ENCODE measurements at places on chromosomes 1 and 21.

DNA sequence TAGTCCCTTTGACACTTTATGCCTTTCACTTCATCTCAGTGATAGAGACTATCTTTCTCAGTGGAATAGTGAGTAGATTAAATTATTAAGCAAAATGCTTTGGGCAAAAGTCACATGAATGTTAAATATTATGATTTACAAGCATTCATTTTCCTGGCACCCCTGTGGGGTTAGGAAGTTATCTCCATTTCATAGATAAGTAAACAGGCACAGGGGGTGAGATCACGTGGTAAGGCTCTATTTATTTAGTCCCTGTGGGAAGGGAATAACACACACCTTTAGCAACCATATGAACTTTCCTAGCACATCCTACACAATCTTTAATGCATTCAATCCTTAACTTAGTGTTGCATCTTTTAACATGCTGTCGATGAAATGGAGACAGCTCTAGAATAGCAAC, 12.3 kb downstream of the PSMB2 start:
- no peak for DNase-seq

DNA sequence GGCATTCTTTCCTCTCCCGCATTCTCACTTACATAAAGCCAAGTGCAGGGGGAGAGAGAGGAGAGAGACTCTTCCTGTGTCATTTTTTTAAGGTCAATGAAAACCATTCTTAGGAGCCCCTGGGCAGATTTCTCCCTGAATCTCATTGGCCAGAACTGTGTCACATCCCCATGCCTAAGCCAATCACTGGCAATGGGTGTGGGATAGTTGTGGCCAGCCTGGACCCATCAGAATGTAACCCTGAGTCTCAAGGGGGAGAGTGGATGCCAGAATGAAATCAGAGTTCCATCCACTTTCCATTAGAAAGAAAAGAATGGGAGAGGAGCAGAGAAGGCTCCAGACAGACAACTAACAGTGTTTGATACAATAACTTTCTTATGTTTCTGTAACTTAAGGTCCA, 31.2 kb upstream of the COQ8A start:
- DNase-seq, result no peak

- DNase-seq, result peak; percentile 20
Observed at GRCh38 chr1:15027515-15027986, 126.0 kb upstream of the TMEM51 start.

- DNase-seq, result peak; percentile 70
Observed at GRCh38 chr1:65514041-65514440, 93.6 kb downstream of the LEPR start.

- DNase-seq, result no peak
Observed at GRCh38 chr1:41927118-41927517, 8.4 kb upstream of the HIVEP3 start.

DNA sequence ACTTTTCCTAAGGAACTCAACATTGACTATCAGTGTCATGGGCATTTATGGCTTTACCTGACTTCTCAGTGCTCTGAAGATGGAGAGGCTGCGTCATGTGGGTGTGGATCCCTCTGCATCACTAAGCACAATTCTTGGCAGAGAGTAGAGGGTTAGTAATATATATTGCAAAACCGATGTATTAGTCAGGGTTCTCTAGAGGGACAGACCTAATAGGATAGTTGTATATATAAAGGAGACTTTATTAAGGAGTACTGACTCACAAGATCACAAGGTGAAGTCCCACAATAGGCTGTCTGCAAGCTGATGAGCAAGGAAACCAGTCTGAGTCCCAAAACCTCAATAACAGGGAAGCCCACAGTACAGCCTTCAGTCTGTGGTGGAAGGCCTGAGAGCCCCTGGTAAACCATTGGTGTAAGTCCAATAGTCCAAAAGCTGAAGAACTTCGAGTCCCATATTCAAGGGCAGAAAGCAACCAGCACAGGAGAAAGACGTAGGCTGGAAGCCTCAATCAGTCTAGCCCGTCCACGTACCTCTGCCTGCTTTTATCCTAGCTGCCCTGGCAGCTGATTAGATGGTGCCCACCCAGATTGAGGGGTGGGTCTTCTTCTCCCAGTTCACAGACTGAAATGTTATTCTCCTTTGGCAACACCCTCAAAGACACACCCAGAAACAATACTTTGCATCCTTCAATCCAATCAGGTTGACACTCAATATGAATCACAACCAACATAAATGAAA, 159.7 kb upstream of the NRIP1 start:
- DNase-seq, result peak; percentile 89

DNA sequence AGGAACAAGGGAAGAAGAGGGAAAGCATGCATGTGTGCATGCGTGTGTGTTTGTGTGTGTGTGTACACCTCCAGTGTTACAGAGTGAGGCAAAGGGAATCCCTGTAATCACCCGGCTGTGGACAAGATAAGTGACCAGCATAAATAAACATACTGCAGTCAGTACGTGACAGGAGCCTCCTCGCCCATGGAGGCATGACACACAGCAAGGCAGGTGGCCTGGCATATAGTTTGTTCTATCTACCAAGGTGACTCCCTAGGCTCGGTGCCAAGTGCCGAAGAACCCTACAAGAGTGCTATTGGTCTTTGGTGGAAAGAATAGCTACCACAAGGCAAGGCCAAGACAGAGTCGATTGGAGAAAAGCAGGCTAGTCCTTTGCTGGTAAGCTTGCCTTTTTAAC, 31.7 kb upstream of the HEATR1 start:
- no peak for DNase-seq

- no peak for DNase-seq
Observed at GRCh38 chr1:26161415-26162219, 2.7 kb downstream of the FAM110D start.

DNA sequence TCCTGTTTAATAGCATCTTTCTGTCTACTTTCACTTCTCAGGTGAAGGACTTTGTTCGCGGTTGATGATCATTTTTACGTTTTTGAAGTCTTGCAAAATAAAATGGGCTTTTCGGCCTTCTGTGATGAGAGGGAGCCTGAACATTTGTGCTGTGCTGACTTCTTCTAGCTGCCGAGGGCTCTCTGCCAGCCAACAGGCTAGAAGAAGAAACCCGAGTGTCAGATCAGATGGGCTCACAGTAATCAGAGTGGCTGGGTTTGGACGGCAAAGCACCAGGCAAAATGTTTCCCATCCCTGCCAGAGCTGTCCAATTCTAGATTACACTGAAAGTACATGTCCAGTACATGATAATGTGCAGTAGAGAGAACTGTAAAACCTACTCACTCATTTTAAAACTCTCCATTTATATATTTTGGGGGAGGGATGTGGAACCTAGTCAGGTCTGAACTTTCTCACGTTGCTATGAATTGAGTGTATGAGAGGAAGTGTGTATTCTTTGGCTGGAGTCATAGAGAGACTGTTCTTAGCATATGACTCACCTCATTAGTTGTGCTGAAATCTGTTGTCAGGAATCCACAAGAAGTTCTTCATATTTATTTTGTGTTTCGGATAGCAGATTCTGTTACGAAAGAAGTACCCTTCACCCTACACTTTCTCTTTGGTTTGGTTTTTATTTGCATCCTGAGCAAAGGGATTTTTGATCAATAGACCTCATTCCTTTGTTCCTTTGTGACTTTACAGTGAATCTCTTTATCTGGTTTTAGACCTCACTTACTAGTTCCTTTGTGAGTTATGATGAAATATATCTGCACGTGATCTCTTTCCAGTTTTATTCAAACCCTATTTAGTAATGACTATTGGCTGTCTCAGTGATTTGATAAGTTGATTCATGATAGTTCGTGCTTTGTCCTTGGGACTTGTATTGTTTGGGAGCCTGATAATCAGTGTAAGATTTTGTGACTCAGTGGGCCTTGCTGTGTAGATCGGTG, 4.8 kb downstream of the ATP1A1 start:
- DNase-seq, result peak; percentile 91

GRCh38 chr1:112807117-112807516, 92.0 kb upstream of the PPM1J start:
- no peak for DNase-seq

GRCh38 chr1:156128654-156129597, 14.4 kb downstream of the LMNA start:
- peak; percentile 78 for DNase-seq

DNA sequence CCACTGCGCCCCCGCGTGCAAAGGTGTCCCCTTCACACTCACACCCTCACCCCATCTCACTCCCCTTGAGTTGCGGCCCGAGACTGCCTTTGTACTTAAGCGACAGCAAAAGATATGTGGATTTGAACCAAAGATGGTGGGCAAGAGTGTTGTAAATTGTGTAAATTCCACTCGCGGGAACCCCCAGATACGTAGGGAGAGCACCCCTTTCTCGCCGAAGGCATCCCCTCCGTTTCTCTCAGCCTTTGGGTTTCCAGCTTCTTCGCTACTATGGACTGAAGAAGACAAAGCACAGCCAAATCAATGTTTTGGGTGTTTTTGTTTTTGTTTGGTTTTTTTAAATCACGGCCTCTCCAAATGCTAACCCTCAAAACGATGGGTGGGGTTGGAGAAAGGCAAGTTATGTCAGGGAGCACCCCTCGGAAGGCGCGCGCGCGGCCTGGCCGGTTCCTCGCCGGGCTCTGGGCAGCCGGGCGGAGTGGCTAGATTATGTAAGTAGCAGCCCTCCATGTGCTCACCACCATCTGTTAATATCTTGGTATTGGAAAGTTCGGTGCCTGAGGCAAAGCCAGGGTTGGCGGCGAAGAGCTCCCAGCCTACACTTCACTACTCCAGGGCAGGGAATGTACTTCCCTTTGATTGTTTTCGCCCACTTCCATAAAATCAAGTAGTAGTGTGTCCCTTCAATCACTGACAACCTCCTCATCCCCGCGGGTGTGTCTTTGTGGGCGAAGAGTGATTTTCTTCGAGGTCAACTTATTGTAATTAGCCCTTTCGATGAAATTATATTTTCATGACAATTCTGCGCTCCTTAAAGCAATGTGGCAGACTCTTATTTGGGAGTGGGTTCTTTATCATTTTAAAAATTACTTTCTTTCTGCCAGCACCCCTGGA, 4.0 kb upstream of the PROX1 start:
- DNase-seq, result no peak

DNA sequence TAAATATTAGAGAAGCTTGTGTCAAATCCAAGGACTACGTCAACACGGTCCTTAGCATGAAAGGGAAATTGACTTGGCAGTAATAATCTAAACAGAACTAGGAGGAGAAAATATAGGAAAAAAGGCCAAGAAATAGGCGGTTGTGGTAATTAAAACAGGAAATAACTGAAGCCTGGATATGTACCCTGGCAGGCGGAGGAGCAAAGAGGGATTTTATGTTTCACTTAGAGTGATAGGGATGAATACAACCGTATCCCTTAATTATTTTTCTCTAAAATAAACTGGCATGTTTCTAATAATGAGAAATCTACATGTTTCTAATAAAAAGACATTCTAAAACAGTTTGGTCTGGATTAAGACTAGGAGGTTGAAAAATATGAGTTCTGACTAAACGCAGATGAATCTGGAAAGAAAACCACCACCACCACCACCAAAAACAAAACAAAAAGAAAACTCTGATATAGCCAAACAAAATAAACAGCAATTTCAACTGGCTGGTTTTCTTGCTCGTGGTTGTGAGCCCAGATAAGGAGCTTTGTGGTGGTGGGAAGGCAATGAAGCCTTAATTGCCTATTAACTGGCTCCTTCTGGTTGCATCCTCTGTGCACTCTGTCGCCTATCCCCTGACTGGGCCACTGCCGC, 334.2 kb upstream of the SNX7 start:
- DNase-seq, result peak; percentile 34

Measured in fibroblast of the conjunctiva (primary cell).